Fibroblast of skin of scalp (primary cell): ENCODE measurements at places on chromosomes 7 and 10.

DNA sequence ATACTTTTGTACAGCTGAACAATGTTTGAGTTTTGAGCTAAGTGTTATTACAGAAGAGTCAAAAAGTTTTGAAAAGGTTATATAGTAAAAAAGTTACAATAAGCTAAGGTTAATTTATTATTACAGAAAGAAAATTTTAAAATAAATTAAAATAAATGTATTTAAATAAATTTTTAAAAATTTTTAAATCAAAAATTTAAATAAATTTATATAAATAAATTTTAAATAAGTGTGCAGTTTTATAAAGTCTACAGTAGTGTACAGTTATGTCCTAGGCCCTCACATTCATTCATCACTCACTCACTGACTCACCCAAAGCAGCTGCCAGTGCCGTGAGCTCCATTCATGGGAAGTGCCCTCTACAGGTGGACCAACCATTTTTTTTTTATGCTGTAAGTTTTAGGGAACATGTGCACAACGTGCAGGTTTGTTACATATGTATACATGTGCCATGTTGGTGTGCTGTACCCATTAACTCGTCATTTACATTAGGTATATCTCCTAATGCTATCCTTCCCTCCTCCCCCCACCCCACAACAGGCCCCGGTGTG, 462.9 kb upstream of the ZMIZ1 start:
- DNase-seq, result peak; percentile 11

GRCh38 chr7:45686441-45687184, 112.4 kb downstream of the ADCY1 start:
- no peak for DNase-seq

DNA sequence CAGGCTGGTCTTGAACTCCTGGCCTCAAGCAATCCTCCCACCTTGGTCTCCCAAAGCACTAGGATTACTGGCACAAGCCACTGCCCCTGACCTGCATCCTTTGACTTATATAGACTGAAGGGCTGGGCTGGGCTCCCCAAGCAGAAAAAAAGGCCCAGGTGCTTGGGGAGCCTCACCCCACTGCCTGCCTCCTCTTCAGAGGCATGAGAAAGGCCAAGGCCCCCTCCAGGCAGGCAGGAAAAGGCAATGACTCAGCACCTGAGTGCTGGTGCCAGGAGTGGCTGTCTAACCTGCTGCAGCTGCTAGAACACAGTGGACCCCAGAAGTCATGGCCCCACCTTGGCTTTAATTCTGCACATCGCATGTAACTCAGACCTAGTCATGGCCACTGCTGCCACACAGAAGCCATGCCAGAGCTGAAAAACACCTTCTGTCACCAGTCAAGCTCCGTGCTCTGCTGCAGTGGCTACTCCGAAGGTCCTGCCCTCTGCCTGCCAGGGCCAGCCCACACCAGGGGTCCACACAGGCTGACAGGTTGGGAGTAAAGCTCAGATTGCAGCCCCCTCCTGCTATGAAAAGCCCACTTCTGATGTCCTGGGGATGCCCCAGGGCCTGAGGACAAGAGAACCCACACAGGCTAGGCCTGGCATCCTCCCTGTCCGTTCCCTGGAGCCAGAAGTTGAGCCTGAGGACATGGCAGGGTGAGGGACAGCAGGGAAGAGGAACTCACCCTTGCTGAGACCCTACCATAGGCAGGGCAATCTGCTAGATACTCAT, 48.5 kb downstream of the GRID1 start:
- no peak for DNase-seq

- no peak for DNase-seq
Observed at GRCh38 chr10:77287647-77288120, 349.9 kb downstream of the KCNMA1 start.
